ENCODE measurements at places on chromosomes 6 and 20.

DNA sequence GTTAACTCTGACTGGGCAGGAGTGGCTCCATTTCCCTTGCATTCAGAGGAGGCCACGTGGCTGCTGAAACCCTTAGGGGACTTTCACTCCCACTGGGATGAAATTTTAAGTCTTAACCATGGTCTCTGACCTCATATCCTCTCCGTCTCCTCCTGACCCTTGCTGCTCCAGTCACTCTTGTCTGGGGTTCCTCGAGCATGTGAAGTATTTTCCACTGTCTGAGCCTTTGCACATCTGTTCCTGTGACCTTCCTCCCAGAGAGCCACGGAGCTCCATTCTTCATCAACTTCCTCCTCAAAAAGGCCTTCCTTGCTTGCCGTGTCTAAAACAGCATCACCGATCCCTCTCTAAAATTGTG lies 153.0 kb upstream of the UST start:
- DNase-seq: no peak

- no peak for DNase-seq
These were observed 20.2 kb upstream of the CD93 start for GRCh38 chr20:23106271-23106851.

DNA sequence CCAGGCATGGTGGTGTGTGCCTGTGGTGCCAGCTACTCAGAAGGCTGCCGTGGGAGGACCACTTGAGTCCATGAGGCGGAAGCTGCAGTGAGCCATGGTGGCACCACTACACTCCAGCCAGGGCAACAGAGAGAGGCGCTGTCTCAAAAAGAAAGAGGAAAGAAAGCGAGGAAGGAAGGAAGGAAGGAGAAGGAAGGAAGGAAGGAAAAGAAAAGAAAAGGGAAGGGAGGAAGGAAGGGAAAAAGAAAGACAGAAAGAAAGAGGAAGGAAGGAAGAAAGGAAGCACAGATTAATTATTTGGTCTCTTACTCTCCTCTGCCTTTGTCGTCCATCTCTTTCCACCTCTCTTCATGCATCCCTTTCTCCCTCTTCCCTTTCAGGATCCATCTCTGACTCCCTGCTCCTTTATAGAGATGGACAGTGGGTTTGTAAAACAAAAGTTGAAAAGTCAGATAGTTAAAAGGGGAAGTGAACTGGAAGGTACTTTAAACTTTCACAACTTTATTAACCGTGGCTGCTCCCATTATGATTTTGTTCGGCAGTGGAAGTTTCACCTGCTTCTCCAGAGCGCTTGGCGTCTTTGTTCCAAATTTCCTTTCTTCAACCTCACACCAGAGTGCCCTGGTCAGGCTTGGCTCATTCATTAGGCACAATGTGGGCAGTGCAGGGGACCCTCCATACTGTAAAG lies 1.5 kb downstream of the HLA-DQA1 start:
- DNase-seq: no peak

DNA sequence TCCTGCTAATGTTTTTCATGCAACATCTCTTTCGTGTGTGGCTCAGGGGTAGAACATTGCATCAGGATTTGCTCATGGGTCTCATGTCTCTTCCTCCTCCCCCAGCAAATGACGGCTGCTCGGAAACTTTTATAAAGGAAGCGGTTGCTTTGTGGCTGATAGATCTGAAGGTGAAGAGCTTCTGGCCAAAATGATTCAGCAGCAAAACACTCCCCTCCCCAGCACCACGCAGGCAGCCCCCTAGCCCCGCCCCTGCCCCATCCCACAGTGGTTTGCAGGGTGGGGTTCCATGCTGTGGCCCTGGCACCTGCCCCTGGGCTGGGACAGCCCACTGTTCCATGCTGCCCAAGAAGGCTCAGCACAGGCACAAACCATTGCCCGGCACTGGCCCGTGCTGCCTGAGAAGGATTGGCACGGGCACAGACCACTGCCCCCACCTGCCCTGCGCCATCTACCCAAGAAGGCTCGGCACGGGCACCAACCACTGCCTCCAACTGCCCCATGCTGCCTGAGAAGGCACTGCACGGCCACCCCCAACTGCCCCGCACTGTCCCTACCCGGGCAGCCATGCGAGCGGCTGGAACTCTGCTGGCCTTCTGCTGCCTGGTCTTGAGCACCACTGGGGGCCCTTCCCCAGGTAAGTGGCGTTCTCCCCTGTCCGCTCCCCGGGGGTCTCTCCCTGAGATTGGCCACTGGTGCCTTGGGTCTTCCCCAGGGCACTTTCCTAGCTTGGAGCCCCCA lies at the start of gene CST7:
TSS of gene CST7 (plus strand) at position 331 of the 741 bp plus-strand sequence. CDS start at position 568, 237 bp downstream.
- DNase-seq: peak; percentile 92

DNA sequence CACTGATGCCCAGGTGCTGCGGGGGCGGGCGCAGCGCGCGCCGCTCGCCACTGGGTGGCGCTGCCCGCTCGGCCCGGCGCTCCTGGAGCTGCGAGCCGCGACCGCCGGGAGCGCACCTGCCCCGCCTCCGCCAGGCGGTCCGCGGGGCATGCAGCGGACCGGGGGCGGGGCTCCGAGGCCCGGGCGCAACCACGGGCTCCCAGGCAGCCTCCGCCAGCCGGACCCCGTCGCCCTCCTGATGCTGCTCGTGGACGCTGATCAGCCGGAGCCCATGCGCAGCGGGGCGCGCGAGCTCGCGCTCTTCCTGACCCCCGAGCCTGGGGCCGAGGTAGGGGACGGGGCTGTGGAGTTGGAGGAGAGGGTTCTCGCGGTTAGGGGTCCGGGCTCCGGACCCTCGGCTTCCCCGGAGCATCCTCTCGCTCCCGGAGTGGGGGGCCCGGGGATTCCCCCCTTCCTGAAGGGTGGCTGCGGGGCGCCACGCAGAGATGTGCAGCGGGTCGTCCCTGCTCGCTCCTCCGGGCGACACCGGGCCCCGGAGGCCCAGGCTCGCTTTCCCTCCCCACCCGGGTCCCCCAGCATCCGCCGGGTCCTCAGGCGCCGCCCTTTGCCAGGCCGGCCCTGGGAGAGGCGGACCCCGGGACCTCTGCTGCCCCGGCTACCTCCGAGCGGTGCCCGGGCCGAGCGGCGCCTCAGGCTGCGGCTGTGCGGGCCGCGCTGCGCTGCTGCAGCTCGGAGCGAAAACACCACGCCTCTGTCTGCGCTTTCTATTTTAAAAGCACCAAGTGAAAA lies at the start of gene BCAS4:
TSS of gene BCAS4 (plus strand) at position 216 of the 789 bp plus-strand sequence. CDS start at position 239, 23 bp downstream.
- DNase-seq: peak; percentile 86

- DNase-seq: no peak
These were observed 102.3 kb upstream of the FOXP4 start for GRCh38 chr6:41443616-41444525.

DNA sequence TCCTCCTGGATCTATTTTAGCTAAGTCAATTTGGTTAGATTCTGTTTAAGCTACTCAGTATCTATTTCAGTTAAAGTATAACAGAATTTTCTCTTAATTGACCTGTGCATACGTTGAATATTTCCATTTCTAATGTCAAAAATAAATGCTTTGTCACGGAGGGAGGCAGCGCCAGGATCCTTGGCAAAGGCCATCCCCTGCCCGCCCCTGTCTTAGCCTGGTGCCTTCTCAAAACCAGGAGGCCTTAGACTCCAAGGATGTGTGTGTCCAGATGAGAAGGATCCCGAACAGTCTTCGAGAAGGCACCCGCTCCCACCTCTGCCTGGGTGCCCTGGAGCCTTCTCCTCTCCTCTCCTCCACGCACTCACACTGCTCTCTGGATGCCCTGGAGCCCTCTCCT lies 22.4 kb downstream of the TCFL5 start:
- DNase-seq: no peak

DNA sequence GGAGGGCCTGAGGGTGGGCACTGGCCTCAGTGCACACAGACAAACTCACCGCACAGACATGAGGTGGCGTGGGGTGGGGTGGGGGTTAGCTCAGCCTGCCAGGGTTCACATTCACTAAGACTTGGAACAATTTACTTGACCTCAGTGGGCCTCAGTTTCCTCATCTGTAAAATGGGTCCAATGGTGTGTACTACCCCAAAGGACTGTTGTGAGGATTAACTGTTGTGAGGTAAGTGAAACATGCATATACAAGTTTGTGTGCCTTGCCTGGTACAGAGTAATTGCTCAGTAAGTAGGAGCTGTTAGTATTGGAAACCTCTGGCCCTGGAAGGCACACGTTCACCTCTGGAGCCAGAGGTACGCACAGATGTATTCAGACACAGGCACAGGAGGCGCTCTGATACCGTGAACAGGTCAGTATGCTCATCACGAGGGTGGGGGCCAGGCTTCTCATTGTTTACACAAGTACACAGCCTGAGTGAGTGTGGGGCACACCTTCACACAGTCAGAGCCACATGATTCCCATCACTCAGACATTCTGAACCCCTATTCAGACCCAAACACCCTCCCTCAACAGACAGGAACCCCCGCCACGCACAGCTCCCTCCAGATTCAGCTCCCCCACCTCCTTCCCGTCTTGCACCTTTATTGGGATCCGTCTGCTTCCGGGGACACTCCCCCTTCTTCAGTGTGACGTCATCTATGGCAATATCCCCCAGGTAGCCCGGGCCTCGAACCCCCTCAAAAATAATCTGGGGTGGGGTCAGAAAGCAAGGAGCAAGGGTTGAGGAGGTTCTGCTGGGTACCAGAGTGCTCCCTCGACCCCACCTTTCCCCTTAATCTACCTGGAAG lies 59.9 kb downstream of the MDGA1 start:
- DNase-seq: no peak

- no peak for DNase-seq
These were observed 97.4 kb upstream of the ARMC2 start for GRCh38 chr6:108750801-108751200.

- no peak for DNase-seq
These were observed 46.8 kb downstream of the LY86 start for GRCh38 chr6:6635291-6635690.

GRCh38 chr6:1872649-1873131 lies 263.0 kb downstream of the FOXC1 start:
- DNase-seq: no peak

DNA sequence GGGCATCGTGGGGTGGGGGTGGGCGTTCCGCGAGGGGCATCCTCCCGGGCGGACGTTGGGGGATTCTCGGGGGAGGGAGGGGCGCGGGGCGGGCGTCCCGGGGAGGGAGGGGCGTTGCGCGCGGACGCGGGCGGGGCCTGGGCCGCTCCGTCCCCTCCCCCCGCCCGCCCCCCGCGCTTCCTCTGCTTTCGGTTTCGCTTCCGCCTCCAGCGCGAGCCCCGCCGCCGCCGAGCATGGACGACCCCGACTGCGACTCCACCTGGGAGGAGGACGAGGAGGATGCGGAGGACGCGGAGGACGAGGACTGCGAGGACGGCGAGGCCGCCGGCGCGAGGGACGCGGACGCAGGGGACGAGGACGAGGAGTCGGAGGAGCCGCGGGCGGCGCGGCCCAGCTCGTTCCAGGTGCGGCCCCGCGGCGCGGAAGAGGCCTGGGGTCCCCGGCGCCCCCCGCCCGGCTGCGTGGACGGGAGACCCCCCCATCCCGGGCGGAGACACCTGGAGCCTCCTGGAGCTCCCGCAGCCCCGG lies at the start of gene OGFR:
TSS of gene OGFR (plus strand) at position 209 of the 528 bp plus-strand sequence. CDS start at position 234, 25 bp downstream.
- DNase-seq: peak; percentile 64

- DNase-seq: no peak
These were observed 19.3 kb downstream of the SULF2 start for GRCh38 chr20:47765691-47766594.

- DNase-seq: peak; percentile 95
These were observed 69.0 kb downstream of the HFE start for GRCh38 chr6:26156105-26156849.

GRCh38 chr6:164014346-164015087 lies 600.0 kb downstream of the QKI start:
- no peak for DNase-seq

DNA sequence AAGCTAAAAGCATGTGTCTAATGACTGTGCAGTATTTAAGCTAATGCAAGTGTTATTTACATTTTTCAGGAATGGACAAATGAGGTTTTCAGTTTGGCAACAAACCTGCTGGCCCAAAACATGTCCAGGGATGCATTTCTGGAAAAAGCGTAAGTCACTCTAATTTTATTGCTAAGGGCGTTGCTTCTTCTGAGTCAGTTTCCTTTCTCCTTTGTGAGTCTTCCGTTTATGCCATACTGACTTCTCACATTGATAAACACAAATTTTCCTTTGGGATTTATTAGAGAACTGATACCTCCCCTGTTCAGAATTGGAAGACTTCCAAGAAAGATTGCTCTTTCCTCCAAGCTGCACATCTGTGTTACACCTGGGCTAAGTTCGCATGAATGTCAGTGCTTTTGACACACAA lies 422.9 kb upstream of the PLCB4 start:
- DNase-seq: no peak

DNA sequence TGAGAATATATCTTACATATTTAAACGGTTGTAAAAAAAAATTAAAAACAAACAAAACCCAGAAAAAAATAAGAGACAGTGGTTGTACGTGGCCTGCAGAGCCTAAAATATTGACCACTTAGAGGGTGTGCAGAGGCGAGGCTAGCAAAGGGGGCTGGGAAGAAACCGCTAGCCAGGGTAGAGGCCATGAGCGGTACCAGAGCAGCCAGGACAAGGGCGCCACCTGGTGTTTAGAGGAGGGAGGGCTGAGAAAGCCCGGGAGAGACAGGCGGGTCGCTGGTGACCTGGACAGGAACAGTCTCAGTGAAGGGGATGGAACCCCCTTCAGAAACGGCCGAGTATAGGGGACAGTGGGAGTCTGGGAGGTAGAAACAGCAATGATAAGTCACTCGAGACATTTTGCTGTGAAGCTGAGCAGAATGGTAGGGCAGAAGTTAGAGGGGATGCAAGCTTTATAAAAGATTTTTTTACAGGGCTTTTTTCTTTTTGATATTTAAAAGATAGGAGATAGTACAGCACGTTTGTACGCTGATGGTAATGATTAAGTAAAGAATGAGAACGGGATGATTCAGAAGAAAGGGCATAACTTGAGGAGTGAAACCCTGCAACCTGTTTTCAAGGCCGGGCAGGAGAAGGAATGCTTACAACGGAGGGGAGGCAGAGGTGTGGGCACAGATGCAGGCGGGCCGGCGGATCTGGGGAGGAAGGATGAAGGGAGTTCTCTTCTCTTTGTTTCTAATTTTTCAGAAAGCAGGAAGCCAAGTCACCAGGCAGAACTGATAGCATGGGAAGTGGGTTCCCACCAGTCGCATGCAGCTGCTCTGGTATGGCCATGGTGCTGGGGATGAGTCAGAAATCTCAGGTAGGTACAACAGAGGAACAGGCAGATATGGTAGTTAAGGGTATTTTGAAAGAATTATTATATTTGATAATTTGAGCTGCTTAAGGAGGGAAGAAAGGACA lies 76.2 kb downstream of the FAM229B start:
- peak; percentile 81 for DNase-seq

GRCh38 chr20:23162887-23163286 lies 76.8 kb upstream of the CD93 start:
- no peak for DNase-seq
